ENCODE measurements at places on chromosomes 5 and 9. TPM values are rescaled to one million over a fixed set of nuclear protein-coding genes. Genes with fewer than 3 reads are reported as not detected.

Gene DMRT1
- polyA plus RNA-seq, result not detected

Gene IFNB1
- polyA plus RNA-seq, result not detected

Gene ECM2
- polyA plus RNA-seq, result 1.9 TPM

DNA sequence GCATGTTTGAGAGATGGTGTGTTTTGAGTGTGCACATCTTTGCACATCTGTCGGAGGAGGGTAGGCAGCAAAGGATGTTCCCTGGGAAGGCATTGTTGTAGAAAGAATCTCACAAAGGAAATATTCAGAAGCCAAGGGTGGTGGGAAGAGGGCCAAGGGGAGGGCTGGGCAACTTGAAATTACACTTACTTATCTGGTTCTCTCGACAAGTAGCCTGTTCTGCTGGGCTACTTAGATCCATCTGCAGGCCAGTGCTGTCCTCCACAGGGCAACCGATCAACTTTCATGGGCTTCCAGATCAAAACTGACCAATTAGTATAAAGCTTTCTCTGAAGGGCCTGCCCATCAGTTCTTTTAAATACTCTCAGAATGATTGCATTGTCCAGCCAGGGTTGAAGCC, 495.2 kb downstream of the GADD45G start:
- DNase-seq, result no peak

GRCh38 chr5:39197556-39197955, 21.8 kb downstream of the FYB1 start:
- no peak for DNase-seq

GRCh38 chr9:91255327-91255726, 106.4 kb downstream of the AUH start:
- peak; percentile 65 for DNase-seq

Measured in BJ (cell line).